ENCODE measurements at places on chromosomes 2 and 18.
A peak's percentile ranks its signal among the peaks of the same experiment; 100 is the strongest.

- no peaks in the 10 kb centered on the region for H3K36me3 ChIP-seq
- H3K27ac ChIP-seq, result no peak overlapping the region
- H3K4me1 ChIP-seq, result no peaks in the 10 kb centered on the region
- H3K27me3 ChIP-seq, result peaks cover 36% of the 10 kb centered on the region
- H3K4me3 ChIP-seq, result peak overlapping the region; percentile 86
- no peak for DNase-seq
Observed at GRCh38 chr2:210224591-210224940, 681 bp downstream of the ACADL start.

DNA sequence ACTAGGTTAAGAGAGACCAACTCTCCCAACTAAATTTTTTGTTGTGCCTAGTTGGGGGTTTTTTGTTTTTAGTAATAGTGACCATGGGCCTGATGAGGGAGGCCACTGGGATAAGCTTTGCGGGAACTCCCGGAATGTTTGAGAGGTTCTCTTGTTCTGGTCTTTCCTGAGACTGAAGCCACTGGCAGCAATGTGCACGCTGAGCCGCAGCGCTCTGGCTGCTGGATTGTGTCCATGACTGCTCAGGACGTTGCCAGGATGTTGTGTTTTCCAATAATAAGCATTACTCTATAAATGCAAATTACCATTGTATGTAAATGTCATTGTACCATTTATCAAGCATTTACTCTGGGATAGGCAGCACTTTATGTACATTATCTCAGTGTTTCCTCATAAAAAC is 126.1 kb downstream of the GALNT1 start:
- H3K4me1 ChIP-seq, result no peaks in the 10 kb centered on the region
- H3K4me3 ChIP-seq, result no peak overlapping the region
- H3K27ac ChIP-seq, result no peak overlapping the region
- DNase-seq, result no peak

- H3K4me1 ChIP-seq, result no peaks in the 10 kb centered on the region
- no peak overlapping the region for H3K4me3 ChIP-seq
- no peaks in the 10 kb centered on the region for H3K36me3 ChIP-seq
- H3K27me3 ChIP-seq, result no peaks in the 10 kb centered on the region
- no peak for DNase-seq
Observed at GRCh38 chr2:136030406-136030805, 45.0 kb upstream of the DARS1 start.

GRCh38 chr18:49279041-49279440 is 181.4 kb downstream of the DYM start:
- H3K27me3 ChIP-seq, result no peaks in the 10 kb centered on the region
- H3K27ac ChIP-seq, result no peak overlapping the region
- H3K4me3 ChIP-seq, result no peak overlapping the region

DNA sequence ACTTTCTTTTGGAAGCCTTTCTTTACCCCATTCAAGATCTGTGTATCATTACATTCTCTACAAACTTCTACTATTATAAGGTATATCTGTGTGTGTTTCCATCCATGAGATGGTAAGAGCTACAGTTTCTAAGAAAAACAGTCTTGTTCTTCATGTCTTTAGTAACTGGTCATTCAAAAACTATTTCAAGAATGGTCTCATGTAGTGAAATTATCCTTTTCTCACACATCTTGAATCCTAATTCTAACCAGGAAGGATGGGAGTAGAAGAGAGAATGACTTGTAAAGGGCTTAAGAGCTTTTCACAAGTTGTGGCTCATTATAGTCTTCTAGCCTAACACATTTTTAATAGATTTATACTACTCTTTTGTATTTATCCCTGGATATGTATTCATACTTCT is 47.3 kb downstream of the ROCK1 start:
- H3K36me3 ChIP-seq, result peaks cover 3% of the 10 kb centered on the region
- H3K4me3 ChIP-seq, result no peak overlapping the region
- H3K4me1 ChIP-seq, result no peaks in the 10 kb centered on the region
- no peak overlapping the region for H3K27ac ChIP-seq

GRCh38 chr2:239535413-239536144 is 134.8 kb upstream of the HDAC4 start:
- no peak for DNase-seq
- no peaks in the 10 kb centered on the region for H3K36me3 ChIP-seq
- no peak overlapping the region for H3K27ac ChIP-seq

- peaks cover 5% of the 10 kb centered on the region for H3K4me1 ChIP-seq
- H3K27me3 ChIP-seq, result peaks cover 34% of the 10 kb centered on the region
- DNase-seq, result peak; percentile 24
- H3K4me3 ChIP-seq, result no peak overlapping the region
- H3K27ac ChIP-seq, result no peak overlapping the region
Observed at GRCh38 chr2:26562811-26563645, 78.1 kb downstream of the CIB4 start.

All from endodermal cell (in vitro differentiated cells).